ENCODE measurements at places on chromosomes 3 and 15.
A peak's percentile ranks its signal among the peaks of the same experiment; 100 is the strongest.

- DNase-seq = no peak
Observed at GRCh38 chr3:82505079-82505756, 743.8 kb upstream of the GBE1 start.

- no peak for DNase-seq
Observed at GRCh38 chr3:42500909-42501308, 1.5 kb upstream of the VIPR1 start.

DNA sequence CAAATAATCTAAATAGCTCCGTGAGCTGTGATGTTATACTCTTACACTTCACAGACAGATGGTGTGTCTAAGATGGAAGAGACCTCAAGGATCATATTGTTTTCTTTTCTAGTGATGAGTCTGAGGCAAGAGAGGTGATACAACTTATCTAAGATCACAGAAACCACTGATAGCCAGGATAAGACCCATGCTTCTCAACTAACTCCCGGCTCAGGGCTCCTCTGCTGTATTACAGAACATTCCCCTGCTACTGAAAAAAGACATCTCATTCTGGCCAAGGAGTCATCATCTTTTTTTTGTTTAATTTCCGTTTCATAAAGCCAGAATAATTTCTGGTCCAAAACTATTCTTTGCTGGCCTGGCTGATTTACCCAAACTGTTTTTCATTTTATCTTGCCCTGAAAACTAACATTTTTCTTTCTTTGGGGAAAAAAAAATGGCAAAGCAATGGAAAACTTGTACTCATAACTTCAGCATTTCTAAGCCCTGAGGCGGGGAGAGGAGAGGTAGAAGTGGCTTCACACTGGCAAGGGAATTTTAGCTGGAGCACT lies 46.9 kb upstream of the GAP43 start:
- DNase-seq = no peak

GRCh38 chr15:67818464-67818863 lies 6.8 kb upstream of the SKOR1 start:
- DNase-seq = no peak

GRCh38 chr15:51796847-51797401 lies 32.5 kb upstream of the TMOD3 start:
- no peak for DNase-seq

- DNase-seq = peak; percentile 17
Observed at GRCh38 chr3:71189480-71189879, 394.0 kb downstream of the FOXP1 start.

DNA sequence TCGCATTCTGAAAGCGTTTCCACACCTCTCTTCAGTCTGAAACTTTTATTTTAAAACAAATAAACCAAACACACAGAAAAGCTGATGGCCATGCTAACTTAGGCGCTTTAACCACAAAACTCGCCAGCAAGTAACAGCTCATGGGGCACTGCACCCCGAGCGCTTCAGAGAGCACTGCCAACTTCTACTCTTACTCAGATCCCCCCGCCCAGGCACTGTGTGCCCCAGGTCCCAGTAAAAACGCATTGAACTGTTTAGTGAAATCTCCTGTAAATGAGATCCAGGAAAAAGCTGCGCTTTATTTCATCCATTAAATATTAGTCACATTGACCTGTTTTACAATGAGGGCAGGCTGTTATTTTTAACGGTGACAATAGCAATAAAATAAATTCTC lies 99.7 kb downstream of the LRIG1 start:
- no peak for DNase-seq

DNA sequence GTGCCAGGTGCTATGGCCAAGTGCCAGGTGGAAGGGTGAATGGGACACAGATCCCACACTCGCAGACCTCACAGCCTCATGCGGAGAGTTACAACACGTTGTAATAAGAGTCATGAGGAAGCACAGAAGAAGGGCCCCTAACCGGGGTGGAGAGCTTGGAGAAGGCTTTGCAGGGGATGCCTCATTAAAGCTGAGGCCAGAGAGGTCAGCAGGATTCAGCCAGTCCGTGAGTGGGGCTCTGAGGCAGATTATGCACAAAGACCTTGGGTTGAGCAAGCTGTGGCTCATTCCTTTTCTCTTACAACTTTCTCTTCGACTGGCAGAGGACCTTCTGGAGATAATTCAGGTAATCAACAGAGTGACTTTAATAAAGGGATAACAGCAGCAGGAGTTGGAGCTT lies 65.3 kb upstream of the SNRK start:
- no peak for DNase-seq

GRCh38 chr3:174270841-174271240 lies 588.3 kb upstream of the NAALADL2 start:
- no peak for DNase-seq

DNA sequence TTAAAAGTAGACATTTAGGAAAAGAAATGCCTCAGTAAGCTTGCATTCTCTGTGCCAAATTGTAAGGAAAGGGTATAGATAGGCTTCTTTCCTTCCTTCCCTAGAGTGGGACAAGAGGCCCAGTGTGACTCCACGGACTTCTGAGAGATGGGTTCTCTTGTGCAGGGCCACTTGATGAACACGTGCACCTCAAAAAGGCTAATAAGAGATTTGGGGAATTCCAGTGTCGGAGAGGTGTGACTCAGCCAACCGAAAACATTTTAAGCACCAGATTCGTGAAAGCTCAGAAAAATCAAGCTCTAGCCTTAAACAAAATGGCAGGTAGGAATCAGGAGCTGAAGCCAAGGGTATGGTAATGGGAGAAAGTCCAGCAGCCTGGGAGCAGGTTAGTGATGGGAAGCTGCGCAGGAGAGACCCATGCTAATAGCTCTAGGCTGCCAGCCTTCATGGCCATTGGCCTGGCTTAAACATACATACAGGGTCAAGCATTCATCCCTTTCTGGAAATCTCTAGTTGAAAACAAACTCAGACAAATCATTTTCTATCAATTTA lies 56.2 kb downstream of the SV2B start:
- DNase-seq = no peak

GRCh38 chr3:29747991-29748390 lies 467.1 kb downstream of the RBMS3 start:
- no peak for DNase-seq
